ENCODE measurements at places on chromosomes 16 and 17.

DNA sequence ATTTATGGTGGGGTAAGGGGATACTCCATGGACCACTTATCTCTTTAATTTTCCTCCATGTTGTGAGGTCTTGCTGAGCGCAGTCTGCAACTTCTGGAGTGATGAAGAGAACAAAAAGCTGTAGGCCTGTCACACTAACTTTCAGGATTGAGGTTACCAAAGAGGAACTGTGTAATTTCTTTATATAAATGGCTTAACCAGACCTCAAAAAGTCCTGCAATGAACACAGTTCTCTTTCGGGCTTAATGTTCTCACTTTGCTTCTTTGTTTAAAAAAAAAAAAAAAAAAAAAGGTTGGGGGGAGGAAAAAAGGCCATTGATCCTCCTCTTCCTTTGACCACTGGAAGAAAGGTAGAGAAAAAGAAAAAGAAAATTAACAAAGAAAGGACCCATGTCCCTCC lies 86.8 kb upstream of the SOX9 start:
- DNase-seq, result no peak

GRCh38 chr16:73568769-73569168 lies 520.8 kb upstream of the ZFHX3 start:
- DNase-seq, result no peak

DNA sequence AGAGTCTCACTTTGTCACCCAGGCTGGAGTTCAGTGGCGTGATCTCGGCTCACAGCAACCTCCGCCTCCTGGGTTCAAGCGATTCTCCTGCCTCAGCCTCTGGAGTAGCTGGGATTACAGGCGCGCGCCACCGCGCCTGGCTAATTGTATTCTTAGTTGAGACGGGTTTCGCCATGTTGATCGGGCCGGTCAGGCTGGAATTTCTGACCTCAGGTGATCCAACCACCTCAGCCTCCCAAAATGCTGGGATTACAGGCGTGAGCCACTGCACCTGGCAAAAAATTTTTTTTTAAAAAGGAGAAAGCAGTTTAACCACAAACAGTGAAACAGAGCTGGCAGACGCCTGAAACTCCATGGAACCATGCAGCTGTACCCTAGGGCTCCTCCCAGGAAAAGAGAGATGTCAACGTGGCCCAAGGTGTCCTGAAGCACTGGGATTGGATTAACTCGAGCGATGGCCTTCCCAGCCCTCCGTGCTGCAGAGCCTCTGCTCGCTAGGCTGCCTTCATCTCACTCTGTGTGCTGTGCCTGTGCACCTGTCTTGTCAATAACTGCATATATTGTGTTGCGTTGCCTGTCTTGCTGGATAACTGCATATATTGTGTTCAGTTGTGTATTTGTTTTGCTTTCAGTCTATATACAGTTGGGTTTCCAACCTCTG lies 29.6 kb upstream of the FOXK2 start:
- DNase-seq, result no peak

DNA sequence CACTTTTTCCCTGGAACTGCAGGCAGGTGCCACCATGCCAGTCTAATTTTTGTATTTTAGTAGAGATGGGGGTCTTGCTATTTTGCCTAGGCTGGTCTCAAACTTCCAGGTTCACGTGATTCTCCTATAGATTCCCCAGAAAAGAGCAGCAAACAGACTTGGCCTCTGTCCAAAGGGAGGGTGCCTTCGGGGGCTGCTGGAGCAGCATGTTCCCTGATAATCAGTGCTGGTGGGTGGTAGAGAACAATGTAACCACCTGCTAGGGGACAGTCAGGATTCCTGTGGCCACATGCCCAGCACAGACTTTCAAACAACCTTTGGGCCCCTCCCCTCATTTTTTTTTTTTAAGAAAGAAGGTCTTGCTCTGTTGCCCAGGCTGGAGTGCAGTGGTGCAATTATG lies 14.2 kb upstream of the CCNF start:
- no peak for DNase-seq

GRCh38 chr16:75109732-75110243 lies 6.8 kb downstream of the LDHD start:
- no peak for DNase-seq

- no peak for DNase-seq
Measured at GRCh38 chr17:69884356-69884755, 190.7 kb upstream of the KCNJ16 start.

DNA sequence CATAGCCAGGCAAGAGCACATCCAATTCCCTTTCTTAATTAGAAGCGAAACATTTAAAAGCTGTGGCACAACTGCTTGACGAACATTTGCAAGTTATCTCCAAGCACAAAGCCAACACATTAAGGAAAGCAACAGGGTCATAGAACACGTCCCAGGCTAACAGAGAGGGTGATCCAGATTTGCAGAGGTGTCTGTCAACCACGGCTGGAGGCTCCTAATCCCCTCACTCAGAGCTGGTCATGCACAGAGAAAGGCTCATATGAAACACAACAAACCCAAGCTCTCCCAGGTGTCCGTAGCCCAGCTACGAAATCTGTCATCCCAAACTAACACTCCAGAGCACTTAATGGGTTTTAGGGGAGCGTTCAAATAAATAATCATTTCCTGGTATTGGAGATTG lies 276.1 kb downstream of the SLC39A11 start:
- DNase-seq, result no peak

DNA sequence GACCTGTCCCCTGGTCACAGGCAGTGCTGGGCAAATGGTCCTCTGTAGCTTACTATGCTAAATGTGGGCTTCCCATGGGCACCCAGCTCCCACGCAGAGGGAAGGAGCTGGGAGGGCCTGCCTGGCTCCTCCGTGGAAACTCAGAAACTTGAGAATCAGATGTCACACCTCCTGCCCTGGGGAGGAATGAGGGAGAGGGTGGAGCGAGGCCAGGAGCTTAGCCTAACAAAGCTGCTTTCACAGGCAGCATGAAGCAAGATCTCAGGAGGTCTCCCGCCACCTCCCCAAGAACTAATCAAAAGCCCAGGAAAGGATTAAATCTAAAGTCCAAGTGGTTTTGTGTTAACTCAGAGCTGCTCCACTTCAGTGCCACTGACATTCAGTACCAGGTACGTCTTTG lies 33.6 kb upstream of the XYLT2 start:
- no peak for DNase-seq

DNA sequence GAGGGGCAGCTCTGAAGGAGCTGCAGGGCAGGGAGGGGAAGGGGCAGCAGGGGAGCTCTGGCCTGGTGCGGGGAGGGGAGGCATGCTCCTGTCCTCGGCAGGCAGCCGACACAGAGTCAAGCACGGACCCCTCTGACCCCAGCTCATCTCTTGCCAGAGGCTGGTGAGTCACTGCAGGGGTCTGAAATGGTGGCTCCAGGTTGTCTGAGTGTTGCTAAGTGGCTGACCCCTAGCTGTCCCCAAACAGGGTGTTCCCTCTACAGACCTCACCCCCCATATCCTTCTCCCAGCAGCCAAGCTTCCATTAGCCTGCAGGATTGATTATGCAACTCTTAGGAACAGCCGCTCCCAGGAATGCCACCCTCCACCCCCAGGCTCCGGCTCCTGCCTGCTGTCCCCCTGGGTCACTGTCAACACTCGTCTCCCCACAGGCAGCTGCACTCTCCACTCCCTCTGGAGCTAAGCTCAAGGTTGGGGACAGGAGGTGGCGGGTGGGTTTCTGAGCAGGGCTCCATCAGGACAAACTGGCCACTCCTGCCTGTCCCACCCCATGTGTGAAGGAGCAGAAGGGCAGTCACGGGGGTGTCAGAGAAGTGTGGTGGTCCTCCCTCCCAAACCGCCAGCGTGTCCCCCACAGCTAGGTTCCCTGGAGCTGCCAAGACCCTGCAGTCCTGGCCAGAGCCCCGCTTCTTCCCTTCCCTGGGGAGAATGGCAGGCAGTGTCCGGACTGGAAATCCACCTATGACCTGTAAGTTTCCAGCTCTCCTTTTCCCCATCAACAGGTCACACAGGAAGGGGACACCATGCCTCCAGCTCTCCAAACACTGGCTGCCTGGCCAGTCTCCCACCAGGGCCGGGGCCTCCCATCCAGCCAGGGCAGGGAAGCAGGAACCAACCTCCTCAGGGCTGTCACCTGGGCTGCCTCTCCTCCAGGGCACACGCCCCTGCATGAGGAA lies 1.0 kb downstream of the MYLK3 start:
- no peak for DNase-seq

DNA sequence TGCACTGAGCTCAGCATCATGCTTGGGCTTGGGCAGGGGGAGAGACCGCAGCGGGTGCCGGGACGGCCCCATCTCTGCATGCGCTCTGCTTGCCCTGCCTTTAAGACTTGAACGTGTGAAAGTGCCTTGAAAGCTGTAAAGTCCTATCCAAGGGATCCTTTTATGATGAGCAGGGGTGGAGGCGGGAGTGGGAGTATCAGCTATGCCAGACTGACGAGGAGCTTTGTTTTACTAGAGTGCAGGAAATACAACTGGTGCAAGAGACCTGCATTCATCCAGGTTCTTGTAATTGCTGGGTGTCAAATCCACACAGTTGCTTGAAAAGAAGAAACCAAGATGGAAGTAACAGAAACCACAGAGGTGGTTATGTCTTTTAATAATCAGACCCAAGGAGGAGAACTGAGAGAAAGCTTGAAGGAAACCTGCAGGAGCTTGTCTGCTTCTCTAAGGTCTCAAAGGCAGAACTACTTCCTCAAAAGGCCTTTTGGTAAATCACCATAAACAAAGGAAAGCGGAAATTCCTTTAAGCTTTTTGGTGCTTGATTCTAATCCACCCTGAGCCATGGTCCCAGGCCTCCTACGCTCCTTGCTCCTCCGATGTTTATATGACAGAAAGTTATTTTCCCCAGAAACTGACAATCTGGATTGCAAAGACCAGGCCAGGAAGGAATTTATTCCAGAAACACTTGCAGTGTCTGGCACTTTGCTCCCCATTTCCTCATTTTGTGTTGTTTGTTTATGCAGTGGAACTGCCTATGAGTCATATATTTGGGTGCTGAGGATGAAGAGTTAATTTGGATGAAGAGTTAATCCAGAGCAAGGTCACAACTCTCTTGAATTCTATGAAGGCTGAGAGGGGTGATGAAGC lies 51.3 kb upstream of the FBXO47 start:
- DNase-seq, result peak; percentile 17

GRCh38 chr17:10120109-10120485 lies 78.3 kb downstream of the GAS7 start:
- no peak for DNase-seq

DNA sequence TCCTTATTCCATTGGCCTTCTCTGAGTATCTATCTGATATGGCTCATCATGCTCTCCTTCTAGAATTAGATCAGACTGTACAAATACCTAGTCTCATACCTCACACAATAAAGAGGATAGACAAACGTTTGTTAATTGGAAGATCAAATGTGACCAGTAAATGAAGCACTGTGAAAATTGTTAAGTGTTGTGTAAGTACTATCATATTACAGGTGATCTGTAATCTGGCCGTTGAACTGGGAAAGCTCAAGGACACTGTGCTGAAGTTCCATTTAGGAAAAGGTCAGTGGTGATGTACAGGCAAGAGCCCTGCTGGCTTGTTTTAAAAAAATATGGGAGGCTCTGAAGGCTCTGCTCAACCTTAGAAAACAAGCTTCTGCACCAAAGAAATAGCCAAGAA lies 38.5 kb upstream of the CORO6 start:
- DNase-seq, result no peak

DNA sequence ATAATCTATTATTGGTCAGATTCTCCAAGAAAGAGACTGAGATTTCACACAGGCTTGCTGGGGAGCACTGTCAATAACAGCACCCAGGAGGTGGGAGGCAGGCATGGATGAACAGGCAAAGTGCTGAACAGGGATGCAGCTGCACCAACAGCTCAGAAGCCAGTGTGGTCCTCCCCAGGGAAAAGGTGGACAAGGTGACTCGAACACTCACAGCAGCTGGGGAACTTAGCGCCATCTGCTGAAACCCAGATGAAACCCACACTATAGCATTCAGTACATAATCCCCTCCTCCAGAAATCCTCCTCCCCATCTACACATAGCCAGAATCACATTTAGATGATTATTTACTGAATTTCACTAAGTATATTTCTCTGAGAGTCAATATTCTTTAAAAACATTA lies 255.2 kb upstream of the WSB1 start:
- no peak for DNase-seq

GRCh38 chr17:36535669-36536081 lies 888 bp downstream of the PIGW start:
- no peak for DNase-seq

DNA sequence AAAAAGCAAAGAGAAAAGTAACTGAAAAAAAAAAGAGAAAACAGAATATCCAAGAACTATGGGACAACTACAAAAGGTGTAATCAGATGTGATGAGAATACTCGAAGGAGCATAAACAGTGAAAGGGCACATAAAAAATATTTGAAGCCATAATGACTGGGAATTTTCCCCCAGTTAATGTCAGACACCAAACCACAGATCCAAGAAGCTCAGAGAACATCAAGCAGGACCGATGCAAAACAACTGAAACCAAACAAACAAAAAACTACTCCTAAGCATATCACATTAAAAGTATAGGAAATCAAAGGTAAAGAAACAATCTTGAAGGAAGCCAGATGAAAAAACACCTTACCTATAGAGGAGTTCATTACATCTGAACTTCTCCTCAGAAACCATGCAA lies 27.6 kb upstream of the IRX5 start:
- no peak for DNase-seq

DNA sequence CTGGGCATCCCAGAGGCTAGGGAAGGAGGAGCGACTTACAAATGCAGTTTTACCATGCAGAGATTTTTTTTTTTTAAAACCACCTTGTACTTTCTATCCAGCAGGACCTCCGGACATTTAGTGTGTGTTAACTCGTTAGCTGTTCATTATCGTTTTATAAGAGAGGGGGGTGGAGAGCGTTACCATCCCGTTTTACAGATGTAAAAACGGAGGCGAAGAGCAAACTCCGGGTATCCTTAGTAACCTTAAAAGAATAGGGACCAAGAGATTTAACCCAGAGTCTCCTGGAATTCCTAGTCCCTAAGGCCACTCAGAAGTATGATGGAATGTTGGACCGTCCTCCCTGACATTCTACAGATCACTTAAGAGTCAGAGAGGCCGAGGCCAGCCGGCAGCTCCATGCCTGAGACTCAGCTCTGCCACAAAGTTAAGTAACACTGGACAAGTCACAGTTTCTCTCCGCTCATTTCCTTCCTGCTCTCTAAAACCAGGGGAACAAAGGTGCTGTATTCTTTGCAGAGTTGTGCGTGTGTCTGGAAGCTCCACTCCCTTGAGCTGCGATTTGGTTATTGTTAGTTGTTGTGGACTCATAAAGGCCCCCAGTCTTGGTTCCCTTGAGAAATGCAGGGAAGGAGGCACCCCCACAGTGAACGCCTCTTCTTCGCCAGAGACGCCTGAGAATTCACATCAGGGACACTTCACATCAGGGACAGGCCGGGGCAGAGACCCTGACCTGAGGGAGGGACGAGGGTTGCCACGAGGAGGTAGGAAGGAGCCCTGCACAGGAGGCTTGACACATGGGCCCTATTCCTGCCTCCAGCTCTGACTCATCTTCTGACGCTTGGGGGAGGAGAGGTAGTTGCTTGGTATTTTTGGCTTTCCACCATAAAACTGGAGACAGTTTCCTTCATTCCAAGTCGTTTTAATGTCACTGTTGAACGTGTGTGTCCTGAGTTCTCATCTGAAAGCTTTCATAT lies 1.2 kb downstream of the DUSP14 start:
- DNase-seq, result no peak

- no peak for DNase-seq
Measured at GRCh38 chr17:2122641-2123302, 67.9 kb downstream of the HIC1 start.
